ENCODE measurements at places on chromosomes 12 and 14. TPM values are rescaled to one million over a fixed set of nuclear protein-coding genes. Genes with fewer than 3 reads are reported as not detected.
A peak's percentile ranks its signal among the peaks of the same experiment; 100 is the strongest.

- peak; percentile 50 for DNase-seq
These were observed 22.2 kb downstream of the ST8SIA1 start for GRCh38 chr12:22312336-22312735.

Gene RPL10L
- not detected for total RNA-seq

DNA sequence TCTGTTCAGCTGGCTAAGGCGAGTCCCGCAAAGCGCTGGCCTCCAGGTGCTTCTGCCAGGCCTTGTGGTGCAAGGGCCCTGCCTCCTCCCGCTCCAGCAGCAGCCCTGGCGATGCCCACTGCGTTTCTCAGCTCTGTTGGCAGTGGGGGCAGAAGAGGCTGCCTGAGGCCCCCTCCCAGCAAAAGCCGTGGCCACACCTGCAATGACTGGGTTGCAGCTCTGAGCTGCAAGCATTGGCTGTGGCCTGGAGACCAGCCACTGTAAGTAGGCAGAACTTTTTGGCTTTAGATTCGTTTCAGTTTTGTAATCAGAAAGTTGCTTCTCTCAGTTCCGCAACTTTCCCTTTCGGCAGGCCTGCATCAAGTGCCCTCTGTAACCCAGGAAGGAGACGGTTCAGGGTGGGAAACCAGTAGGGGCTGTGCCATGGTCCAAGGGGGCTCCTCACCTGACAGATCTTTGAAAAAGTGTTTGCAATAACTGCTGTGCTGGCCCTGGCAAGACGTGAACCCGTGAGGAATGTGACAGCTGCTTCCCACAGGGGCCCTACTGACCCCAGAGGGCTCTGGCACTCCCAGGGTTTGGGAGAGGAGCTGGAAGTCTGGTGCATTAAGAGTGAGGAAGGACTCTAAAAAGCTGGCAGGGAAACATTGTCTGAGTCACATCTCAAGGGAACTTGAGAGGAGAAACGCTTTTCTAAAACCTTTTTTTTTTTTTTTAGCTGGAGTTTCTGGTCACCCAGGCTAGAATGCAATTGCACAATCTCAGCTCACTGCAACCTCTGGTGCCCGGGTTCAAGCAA lies 54.5 kb upstream of the MAX start:
- no peak for DNase-seq

- DNase-seq, result no peak
These were observed 2.1 kb upstream of the TMEM263 start for GRCh38 chr12:106953352-106954250.

Gene BDKRB2
- 0.60 TPM for total RNA-seq

DNA sequence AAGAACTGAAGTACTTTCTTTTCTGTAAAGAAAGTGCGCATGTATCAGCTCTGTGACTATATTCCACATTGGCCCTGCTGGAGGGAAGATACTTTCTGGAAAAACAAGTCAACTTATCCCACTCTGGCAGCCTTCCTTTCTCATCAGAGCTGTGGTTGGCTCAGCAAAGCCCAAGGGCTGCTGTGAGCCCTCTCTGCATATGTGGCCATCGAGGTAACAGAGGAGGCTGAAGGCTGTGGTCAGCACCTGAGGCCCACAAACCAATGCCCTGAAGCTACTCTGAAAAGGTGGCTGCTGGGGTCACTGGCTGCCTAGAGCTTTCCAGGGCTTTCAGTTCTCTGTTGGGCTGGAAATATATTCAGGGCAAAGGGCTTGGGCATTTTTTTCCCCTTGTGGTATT lies 70.8 kb upstream of the IGF1 start:
- no peak for DNase-seq

Gene ACOT2
- 144 TPM for total RNA-seq

DNA sequence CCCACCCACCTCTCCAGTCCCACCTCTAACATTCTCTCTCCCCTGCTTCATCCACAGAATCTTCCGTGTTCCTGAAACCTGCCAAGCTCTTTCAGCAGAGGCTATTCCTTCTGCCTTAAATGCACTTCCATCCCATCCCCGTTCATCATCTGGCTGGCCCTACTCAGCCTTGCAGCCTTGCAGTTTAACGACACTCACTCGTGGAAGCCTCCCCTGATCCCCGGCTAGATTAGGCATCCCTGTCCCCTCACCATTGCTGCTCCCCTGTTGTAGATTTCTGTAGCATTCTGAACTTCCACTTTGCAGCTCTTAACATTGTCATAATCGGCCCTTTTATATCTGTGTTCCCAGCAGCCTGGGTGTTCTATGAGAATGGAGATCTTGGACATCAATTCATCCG lies 280.5 kb upstream of the NOS1 start:
- no peak for DNase-seq

Gene FBLN5
- total RNA-seq, result 26.6 TPM

All from heart left ventricle (tissue), 16 donors.